ENCODE measurements at places on chromosomes 12 and 14.

- DNase-seq = no peak
These were observed 88.4 kb downstream of the TMCC3 start for GRCh38 chr12:94561943-94562411.

GRCh38 chr12:29782285-29782870 is 1.4 kb downstream of the TMTC1 start:
- DNase-seq = no peak

DNA sequence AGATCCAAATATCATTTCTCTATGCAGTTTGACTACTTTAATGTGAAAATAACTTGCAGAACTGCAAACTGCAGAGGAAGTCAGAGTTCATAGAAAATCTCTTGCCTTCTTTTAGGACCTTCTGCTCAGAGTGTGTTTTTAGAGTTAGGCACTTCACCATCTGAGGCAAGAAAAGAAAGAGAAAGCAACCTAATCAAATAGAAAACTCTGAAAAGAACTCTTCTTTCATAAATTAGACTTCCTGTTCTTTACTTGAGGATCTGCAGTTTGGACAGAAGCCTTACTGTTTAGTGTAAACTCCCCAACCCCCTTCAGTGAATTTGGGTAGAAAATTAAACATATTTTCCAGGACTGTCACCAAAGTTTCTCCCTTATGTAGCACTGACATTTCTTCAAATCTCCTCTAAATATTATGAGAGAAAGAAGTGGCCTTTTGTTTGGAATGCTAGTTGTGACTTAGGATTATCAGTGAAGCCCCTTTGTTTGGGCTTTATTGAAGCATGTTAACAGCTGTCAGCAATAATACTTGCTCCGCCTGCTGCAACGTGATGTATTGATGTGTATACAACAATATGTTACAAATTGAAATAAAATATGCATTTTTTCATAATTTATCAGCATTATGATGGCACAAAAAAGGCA is 99.5 kb downstream of the PDZRN4 start:
- no peak for DNase-seq

DNA sequence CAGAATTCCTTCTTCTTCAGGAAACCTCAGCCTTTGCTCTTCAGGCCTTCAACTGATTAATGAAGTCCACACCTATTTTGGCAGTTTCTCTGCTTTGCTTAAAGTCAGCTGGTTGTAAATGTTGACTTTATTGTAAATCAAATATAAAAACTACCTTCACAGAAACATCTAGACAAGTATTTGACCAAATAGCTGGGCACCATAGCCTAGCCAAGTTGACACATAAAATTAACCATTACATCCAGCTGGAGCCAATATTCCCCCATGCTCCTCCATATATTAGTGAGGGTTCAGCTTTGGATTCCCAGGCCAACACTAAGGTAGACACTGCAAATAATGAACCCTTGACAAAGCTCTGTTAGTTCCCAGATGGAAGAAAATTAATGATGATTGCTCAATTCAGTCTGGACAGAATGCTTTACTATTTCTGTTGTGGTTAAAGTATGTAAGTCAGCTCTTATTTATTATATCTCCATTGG is 125.5 kb downstream of the ZFP36L1 start:
- no peak for DNase-seq

- no peak for DNase-seq
These were observed 99.6 kb downstream of the RPS6KA5 start for GRCh38 chr14:90960818-90961217.

GRCh38 chr12:117580718-117581062 is 219.3 kb upstream of the NOS1 start:
- DNase-seq = no peak

GRCh38 chr14:24332268-24332993 is 2.4 kb downstream of the ADCY4 start:
- DNase-seq = peak; percentile 89

GRCh38 chr12:6056406-6057240 is 67.8 kb downstream of the VWF start:
- no peak for DNase-seq

DNA sequence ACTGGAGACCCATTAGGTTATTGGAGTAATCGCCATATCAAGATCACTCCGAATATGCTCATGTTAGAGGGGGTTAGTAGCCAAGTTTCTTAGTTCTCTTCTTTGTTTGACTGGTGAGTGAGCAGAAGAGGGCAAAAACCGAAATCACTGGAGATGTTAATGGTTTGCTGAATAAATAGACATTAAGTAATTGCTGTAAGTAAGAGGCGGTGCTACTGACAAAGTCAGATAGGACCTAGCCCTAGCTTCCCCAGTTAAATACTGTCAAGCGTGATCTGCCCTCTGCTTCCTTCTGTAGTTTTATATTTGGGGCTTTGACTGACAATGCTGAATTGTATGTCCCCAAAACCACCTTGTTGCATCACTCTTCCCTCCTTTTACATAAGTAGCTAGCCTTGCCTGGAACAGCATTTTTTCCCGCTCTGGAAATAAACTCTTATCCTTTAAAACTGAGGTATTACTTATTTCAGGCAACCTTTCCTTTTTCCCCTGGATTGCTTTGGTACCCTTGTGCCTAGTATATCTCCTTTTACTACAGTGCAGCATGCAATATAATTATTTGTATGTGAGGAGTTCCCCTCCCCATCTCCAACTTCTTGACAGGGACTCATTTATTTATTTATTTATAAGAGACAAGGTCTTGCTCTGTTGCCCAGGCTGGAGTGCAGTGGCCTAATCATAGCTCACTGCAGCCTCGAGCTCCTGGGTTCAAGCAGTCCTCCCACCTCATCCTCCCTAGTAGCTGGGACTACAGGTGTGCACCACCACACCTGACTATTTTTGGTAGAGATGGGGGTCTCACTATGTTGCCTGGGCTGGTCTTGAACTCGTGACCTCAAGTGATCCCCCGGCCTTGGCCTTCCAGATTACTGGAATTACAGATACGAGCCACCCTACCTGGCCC is 1.4 kb downstream of the SNRPF start:
- DNase-seq = no peak

DNA sequence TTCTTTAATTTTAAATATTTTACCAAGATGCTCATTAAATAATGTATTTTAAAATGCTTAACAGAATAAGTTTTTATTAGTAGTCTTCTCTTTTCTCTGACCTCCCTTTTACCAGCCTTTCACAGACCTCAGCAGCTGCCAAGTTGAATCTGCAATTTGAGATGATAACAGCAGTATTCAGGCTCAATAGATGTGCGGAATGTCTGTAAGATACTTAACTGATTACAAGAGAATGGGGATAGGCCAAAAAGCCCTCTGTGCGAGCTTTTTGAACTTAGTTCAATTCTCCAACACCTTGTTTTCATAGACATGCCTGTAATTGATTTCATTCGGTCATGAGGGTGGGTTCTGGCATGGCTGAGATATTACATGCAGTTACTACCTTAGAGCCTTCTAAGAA is 277.2 kb downstream of the TMTC2 start:
- DNase-seq = no peak

DNA sequence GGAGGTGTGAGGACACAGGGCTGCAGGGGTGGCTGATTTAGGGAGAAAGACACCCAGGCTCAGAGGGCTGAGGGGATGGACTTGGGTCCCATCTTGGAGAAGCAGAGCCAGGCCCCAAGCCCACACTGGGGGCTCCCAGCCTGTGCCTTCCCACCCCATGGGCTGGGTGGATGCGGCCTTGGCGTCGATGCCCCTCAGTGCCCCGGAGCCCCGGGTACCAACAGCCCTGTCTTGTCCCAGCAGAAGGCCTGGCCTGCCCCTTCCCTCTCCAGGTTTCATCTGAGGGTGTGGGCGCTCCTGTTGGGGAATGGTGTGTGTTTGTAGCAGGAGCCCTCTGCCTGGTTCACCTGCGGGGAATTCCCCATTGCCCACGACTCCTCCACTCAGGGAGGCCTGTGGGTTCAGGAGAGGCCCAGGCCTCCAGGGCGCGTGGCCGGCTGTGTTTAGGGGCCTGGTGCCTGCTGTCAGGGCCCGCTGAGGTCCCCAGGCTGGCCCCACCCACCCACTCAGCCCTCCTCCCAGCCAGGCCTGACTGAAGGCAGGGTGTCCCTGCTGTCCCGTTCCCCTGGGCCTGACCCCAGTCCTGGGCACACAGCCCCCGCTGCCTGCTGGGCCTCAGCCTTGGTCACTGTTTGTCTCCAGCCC is 51.1 kb upstream of the BEGAIN start:
- no peak for DNase-seq

DNA sequence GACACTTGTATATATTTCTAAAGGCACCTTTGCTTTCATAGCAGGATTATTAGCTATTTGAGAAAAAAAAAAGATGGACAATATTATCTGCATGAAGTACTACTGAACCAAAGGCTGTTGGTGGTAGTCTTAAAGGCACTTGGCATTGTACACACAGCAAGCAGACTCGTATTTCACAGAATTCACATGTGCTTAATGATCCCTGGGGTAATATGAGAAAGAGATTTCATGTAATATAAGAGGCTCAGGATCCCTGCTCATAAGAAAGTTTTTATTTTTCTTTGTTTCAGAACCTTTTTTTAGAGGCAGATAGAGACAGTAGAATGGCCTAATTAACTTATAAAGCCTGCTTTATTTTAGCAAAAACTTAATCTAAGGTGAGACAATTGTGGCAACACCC is 59.5 kb downstream of the SYNE2 start:
- DNase-seq = no peak

DNA sequence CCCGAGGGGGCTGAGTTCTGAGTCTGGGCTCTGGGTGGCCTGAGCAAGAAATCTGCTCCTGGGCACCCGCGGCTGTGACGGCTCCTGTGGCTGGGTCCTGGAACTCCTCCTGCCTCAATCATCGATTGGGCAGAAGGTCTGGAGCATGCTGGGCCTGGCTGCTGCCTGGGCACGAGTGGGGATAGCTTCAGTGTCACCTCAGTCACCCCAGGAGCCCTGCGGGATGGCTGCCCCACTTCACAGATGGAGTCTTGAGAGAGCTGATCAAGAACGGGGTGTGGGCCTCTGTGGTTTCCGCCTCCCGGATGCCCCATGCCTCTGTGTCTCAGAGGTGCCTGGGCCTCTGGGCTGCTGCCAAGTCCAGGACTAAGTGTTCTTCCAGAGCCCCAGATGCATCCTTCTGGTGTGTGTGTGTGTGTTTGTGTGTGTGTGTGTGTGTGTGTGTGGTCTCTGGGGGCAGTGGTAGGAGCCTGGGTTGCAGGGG is 185.6 kb upstream of the C14orf180 start:
- peak; percentile 87 for DNase-seq

GRCh38 chr12:123717350-123717749 is 5.2 kb downstream of the ATP6V0A2 start:
- no peak for DNase-seq

DNA sequence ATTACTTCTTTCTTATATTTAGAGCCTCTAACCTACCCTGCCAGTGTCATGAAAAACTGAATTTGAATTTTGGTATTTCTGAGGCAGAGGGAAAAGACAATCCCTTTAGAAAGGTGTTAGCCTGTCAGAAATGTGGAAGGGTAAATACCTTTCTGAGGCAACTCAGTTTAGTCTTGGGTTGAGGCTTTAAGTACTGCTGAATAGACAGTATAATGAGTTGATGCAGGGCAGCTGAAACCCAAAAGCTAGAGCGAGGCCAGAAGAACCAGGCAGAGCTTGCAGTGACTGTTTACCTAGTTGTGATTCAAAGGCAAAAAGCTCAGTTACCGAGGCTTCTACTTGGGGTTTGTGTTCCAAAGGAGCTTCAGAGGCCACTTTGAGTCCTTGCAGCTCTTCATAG is 18.7 kb downstream of the ZC2HC1C start:
- no peak for DNase-seq

DNA sequence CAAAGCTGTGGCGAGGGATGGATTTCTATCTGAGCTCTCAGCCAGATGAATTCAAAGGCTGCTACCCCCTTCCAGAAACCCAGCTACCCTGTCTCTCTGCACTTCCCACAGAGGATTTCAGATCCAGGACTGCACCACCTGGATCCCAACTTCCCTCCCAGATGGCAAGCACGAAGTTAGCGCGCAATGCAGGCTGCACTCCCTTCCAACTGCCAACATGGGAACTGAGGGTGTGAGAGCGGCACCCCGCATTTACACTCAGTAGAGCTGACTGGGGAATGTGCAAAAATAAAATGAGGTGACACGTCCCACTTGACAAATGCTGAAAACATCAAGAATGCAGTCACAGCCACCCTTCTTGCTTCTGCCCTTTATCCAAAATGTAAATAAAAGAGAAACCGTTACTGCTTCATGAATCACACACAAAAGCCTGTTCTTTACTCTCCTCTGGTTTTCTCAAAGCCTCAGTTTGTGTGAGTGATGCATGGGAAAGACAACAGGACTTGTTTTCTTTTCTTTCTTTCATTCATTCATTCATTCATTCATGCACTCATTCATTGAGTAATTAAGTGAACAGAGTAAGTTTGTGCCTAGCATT is 85.7 kb downstream of the ITPK1 start:
- DNase-seq = no peak

DNA sequence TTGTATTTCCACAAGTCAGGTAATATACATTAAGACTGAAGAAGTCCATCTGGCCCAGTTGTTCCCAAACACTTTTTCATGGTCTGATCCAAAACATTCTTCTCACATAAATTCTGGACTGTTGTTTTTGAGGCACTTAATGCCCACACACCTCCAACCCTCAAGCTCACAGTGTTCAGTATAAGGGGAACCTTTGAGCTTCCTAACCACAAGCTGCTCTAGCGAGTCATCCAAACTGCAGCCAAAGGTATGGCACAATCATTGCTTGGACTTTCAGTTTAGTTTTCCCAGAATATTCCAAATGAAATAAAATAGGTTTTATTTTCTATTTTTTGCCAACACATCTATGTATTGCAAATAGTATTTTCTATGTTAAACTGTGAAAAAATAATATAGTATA is 103.0 kb downstream of the PUS7L start:
- no peak for DNase-seq

DNA sequence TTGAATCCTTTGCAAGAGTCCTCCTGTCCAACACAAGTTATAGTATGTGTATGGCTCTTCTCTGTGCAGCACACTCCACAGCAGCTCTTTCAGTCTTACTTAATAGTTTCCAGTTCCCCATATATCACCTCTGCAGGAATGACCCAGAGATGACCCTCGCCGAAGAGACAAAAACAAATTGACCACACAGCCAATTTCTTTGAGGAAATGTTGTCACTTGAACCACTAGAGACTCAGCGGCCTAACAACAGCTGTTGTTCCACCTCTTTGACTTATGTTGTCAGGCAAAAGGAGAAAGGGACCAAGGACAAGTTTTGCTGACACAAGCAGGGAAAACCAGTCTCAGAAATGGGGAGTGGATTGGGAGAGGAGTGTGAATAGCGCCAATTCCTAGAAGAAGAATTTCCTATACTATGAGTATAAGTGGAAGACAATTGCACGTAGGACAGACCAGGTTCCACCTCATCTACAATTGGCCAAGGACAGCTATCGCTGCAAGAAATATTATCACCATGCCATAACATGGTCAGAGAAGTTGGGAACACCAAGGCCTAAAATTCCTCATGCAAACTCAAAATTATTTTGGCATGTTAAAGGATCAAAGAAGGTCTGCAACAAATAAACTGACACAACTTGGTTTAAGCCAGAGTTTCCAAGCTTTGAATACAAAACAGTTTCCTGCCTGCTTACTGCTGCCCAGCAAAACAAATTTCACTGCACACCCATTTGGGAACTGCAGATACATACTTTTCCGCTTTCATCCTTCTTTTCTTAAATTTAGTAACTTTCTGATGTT is 41.7 kb upstream of the ITPR2 start:
- no peak for DNase-seq
